Stimulated activated CD8-positive, alpha-beta memory T cell treated with anti-CD3 and anti-CD28 coated beads, Interleukin-4, amount 100 ng/mL, for 4 hours (primary cell): ENCODE measurements at places on chromosomes 7 and 10.

DNA sequence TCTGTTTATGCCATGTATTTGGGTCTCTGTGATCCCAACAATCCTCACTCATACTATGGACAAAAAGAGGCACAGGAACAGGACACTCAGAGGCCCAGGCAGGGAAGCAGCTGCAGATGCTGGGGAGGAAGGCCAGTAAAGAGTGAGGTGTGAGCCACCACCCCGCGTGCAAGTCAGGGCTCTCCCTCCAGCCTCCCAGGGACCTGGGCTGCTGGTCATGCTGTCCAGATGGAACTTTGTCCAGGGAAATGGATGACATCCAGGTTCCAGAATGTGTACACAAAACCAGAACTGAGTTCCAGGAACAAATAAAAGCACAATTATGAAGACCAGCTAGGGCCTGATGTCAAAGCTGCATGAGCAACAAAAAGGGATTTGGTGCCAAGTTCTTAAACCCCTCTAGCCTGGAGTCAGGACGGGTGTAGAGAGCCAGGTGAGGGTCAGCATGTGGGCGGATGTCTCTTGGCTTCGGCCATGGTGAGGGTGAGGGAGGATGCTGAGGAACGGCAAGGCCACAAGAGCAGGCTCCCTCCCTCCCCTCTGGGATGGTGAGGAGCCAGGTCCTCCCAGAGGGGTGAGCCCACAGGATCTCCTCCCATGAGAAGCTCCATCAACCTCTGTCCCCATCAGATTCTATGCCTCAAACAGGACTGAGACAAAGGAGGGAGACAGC, 739.7 kb downstream of the PARD3 start:
- no peak for DNase-seq

DNA sequence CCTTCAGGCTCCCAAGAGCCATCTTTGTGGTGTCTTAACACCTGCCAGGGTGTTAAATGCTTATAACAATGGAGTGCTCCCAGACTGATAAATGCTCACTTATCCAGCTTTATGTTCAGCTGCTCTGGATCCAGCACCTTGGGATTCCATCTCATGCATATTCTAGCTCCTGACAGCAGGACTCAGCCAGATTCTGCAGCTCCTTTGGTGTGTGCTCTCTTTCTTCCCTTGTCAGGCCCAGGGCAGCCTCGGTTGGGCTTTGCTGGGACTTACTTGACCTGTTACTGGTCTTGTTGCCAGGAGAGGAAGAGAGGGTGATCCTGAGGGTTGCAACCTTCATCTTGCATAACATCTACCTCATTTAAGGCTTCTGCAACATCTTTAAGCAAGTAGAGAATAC, 59.4 kb upstream of the CCNY start:
- no peak for DNase-seq

DNA sequence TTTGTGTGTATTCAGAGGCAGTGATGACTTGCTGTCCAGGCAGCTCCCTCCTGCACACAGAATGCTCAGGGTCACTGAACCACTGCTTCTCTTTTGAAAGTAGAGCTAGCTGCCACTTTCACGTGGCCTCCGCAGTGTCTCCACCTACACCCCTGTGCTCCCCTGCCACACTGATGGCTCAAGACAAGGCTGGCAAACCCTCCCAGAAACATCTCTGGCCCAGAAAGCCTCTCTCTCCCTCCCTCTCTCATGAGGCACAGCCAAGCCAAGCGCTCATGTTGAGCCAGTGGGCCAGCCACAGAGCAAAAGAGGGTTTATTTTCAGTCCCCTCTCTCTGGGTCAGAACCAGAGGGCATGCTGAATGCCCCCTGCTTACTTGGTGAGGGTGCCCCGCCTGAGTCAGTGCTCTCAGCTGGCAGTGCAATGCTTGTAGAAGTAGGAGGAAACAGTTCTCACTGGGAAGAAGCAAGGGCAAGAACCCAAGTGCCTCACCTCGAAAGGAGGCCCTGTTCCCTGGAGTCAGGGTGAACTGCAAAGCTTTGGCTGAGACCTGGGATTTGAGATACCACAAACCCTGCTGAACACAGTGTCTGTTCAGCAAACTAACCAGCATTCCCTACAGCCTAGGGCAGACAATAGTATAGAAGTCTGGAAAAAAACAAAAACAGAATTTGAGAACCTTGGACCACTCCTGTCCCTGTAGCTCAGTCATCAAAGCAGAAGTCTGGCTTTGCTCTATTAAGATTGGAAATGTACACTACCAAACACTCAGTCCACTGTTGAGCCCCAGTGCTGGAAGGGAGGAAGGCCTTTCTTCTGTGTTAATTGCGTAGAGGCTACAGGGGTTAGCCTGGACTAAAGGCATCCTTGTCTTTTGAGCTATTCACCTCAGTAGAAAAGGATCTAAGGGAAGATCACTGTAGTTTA, 15.8 kb downstream of the SCD start:
- no peak for DNase-seq

DNA sequence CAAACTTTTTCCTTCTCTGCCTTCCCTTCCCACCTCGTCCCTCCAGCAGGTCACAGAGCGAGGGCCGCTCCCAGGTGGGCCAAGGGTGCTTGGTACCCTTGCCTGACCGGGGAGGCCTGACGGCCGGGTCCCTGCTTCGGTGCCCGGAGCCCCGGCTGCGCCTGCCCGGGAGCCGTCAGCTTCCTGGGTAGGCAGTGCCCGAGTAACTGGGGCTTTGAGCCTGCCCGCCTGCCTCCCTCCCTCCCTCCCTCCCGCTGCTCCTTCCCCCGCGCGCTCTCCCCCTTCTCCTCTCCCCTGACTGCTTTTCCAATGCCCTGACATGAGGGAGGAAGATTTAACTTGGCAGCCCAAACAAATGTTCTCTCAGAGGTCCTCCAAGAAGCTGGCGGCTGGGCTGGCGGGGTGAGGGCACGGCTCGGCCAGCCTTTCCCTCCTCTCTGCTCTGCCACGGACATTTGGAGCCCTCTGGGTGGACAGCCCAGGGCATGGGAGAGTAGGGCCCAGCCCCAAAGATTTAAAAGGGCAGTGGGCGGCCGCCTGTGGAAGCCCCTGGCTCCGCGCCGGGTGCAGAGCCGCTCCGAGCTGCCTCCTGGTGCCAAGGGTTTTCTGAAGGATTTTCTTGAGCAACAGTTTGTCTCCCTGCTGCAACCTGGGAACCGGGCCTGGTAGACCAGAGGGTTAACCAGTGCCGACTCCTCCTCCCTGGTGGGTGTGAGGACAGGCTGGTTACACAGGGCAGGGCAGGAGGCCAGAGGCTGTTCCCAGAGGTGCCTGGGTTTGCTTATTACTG, 2.0 kb downstream of the ZMIZ1 start:
- no peak for DNase-seq

DNA sequence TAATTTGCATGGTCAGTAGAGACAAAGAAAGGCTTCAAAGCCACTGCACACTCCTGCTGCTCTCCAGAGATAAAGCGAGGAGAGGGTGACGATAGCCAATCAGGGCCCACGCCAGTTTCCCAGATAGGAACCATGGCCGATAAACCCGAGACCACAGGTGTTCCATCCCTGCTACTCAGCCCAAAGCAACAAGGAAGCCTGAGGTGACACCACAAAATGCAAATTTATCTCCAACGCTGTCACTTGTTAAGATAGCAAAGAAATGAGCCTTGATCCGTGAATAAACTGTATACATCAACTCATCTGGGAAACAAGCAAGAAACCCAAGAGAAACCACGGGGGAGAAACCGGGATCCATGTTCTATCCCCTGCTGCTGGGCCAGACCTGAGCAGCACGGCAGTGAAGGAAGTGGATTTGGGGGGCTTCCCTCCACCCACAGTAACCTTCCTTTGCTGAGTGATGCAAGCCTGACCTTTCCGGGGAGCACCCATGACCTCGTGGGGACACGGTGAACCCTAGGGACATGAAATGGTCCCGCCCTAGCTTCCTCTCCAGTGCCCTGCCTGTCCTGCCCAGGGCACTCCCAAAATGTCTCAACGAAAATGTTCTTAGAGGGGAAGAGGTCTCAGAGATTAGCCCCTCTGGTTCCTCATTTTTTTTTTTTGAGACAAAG, 164.6 kb downstream of the PTPRN2 start:
- no peak for DNase-seq

DNA sequence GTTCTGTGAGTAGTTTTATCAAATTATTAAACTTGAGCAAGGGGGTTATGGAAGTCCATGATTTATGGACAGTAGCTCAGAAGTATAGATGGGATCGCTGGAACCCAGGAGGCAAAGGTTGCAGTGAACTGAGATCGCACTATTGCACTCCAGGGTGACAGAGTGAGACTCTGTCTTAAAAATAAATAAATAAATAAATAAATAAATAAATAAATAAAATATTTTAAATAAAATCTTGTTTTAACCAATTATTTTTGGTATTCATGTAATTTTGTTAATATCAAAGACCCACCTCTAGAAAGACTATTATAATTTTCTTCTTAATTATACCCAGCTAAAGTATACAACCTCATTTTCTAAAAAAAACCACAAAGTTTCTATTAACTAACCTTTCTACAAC, 134.3 kb downstream of the ZNF37A start:
- no peak for DNase-seq

DNA sequence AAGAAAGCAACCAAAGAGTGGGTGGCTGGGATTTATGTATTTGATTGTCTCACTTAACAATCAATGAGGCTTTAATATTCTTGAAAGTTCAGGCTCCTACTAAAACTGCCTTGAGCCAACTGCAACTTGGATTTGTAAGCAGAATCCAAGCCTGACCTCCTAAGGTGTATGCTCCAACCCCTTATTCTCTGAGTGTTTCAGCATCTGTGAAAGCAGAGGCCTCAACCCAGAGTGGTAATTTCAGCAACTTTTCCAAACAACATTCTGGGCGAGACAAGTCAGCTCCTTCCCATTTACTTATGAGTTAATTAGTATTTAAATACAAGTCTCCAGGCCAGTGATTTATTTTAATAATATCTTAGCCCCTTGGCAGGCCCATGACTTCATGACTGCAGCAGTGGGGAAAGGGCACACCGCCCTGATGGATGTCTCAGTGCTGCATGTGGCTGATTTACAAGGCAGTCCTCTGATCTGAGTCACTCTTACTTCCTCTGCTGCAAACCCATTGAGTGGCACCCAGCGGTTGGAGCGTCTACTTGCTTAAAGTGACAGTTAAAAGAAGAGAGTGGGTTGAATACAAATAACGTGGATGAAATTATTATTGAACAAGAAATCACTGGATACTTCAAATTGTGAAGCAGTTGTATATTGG, 209.1 kb downstream of the TRIL start:
- DNase-seq = no peak

- DNase-seq = peak; percentile 96
These were observed at the start of gene SFR1 for GRCh38 chr10:104121485-104122224. SFR1 (plus strand) TSS chr10:104122171; CDS start chr10:104122184, 13 bp downstream.
